Activated naive CD4-positive, alpha-beta T cell treated with anti-CD3 and anti-CD28 coated beads, Interleukin-2, amount 50 U/mL, for 16 hours (primary cell): ENCODE measurements at places on chromosomes 5 and 9.

GRCh38 chr5:4189317-4189716, 593.7 kb downstream of the IRX1 start:
- DNase-seq, result no peak

- DNase-seq, result no peak
These were observed 34.6 kb downstream of the FXN start for GRCh38 chr9:69070201-69070600.

DNA sequence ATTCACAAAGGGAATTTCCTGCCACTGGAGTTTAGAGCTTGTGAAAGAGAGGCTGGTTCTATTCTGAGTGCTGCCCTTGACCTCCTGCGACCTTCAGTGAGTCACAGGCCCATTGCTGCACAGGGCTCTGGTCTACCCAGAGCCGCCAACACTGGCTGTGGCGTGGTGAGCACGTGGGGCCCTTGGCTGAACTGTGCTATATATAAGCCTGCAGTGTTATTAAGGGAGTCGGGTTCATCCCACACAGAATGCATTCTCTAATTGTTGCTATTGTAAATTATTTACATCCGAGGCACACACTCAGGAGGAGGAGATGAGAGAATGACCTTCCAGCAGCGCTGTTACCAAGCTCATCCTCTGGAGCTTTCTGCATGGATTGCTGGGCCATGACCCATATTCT, 47.1 kb downstream of the BRINP1 start:
- no peak for DNase-seq

DNA sequence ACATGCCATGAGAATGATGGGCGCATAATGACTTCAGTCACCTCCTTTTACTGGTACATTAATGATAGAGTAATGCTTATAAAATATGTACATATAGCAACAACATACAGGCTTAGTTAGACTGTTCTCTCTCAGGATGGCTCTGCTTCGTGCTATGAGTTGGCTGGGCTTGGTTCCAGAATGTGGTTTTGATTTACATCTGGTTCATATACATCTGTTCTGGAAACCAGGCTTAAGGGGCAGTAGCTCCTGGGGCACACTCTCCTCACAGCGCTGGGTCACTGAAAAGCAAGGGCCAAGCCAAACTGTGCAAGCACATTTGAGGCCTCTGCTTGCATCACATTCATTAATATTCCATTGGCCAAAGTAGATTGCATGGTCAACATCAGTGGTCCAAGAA, 44.9 kb downstream of the PCSK1 start:
- DNase-seq, result no peak

- no peak for DNase-seq
These were observed 127.5 kb downstream of the PPP2R2B start for GRCh38 chr5:146751054-146751453.

GRCh38 chr5:116652196-116652729, 77.6 kb upstream of the SEMA6A start:
- no peak for DNase-seq

DNA sequence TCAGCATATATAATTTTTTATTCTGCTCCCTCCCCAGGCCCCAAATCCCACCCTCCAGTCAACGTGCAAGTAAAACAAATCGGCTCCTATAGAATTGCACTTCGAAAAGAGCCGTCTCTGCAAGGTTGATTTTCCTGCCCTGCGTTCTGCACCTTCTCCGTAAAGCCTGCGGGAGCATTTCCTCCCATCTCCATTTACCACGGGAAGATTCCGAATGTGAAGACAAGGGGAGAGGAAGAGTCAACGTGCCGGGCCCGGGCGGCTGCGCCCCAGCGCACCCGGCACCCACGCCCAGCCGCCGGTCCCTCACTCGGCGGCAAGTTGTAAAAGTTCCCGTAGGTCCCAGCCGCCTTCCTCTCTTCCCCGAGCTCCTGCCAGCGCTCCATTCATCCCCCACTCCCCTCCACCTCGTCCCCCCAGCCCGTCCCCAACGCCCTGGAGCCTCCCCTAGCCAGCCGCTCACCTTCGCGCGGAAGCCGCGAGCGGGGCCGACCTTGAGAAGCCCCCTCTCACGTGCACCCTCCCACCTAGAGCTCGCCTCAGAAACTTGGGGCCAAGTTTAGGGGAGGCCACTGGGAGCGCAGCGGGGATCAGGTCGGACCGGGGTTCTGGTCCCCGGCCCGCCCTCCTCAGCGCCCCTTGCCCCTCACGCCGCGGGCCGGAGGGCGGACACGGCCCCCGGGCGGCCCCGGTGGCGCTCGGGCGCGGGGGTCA, 431 bp downstream of the BNC2 start:
- no peak for DNase-seq

DNA sequence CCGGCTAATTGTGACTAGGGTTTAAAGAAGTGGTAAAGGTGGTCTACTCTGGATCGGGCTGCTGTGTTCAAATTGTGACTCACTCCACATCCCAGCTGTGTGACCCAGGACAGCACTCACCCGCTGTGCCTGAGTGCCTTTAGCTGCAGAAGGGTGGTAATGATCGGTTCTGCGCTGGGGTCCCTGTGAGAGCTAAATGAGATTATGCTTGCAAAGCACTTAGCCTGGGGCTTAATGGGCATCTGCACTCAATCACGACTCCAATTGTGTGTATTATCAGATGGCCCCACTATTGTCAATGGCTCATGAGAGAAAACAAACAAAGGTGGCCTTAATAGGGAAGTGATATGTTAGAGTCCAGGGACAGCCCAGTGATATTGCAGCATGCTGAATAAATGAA, 25.1 kb upstream of the TBC1D2 start:
- DNase-seq, result no peak

GRCh38 chr5:95907740-95908706, 53.6 kb downstream of the ELL2 start:
- DNase-seq, result no peak

GRCh38 chr9:107635803-107636174, 146.2 kb upstream of the KLF4 start:
- DNase-seq, result no peak

GRCh38 chr5:58501778-58502417, 10.7 kb downstream of the GAPT start:
- no peak for DNase-seq

GRCh38 chr9:129483415-129484351, 137.2 kb downstream of the C9orf50 start:
- no peak for DNase-seq

DNA sequence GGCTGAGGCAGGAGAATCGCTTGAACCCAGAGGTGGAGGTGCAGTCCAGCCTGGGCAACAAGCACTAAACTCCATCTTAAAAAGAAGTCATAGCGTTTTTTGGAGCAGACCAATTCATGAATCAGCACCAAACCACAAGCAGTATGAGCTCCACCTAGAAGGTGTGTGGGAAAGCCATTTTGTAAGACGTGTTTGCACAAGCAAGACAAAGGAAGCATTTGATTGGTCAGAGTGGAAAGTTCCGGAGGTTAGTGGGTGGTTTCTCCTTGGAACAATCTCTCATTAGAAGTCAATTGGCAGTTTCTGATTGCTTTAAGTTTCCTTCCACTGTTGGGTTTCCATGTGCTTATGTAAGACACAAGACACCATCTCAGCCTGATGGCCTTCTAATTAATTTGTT, 5.0 kb downstream of the SRD5A1 start:
- DNase-seq, result no peak

DNA sequence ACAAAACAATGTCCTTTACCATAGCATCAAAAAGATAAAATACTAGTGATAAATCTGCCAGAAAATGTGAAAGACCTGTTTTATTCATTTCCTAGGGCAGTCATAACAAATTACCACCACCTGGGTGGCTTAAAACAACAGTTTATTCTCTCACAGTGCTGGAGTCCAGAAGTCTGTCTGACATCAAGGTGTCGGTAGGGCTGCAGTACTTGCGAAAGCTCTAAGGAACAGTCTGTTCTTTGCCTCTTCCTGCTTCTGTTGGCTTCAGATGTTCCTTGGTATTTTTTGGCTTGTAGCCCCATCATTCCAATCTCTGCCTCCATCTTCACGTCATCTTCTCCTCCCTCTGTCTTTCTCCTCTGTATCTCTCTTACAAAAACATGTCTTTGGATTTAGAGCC, 51.0 kb downstream of the PTPDC1 start:
- DNase-seq, result no peak

- DNase-seq, result no peak
These were observed 224.7 kb downstream of the NFIB start for GRCh38 chr9:14089051-14089803.

GRCh38 chr5:179759581-179760551, 27.2 kb downstream of the MAML1 start:
- peak; percentile 23 for DNase-seq

- no peak for DNase-seq
These were observed 53.7 kb downstream of the TARS1 start for GRCh38 chr5:33494466-33494865.

GRCh38 chr9:126611592-126612325, 2.0 kb upstream of the LMX1B start:
- DNase-seq, result peak; percentile 78

GRCh38 chr9:124264823-124265233, 7.1 kb downstream of the NEK6 start:
- DNase-seq, result no peak

DNA sequence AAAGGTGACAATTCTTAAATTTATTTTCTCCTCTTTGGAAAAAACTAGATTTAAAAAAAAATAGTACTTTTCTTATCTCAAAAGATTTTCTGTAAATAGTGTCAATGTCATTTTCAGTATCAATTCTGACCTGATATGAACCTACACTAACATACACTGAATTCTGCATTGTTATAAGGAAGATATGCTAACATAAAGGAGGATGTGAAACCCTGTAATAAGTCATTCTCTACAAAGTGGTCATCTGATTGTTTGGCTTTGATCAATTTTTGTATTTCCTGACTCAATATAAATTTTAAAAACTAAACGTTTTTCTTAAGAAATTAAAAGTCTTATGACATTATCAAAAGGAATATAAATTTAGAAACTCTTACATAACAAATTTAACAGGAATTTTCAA, 233.6 kb upstream of the EDIL3 start:
- DNase-seq, result no peak

DNA sequence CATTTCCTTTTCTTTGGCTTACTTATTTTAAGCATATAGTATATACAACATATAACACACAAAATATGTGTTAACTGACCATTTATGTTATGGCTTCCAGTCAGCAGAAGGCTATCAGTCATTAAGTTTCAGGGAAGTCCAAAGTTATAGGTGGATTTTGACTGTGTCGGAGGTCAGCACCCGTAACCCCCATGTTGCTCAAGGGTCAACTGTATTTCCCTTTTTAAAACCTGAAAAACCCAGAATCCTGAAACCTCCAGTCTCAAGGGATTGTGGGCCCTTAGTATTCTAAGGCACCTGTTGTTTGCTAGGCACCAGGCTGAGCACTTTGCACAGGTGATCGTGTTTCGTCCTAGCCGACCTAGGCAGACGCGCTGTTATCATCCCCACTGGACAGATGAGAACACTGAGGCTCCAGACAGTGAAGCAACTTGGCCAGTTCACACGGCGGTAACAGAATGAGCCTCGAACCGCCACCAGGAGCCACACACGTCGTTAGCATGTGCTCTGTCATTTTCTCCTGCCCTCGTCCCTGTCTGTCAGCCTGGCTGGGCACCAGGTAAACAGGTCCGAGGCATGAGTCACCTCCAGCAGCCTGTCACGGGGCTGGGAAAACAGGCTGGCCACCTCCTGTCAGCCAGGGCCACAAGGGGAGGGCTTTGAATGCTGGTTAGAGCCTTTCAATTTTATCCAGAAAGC, 39.9 kb downstream of the DUSP1 start:
- no peak for DNase-seq

- DNase-seq, result no peak
These were observed 14.5 kb upstream of the AUH start for GRCh38 chr9:91376239-91376638.

DNA sequence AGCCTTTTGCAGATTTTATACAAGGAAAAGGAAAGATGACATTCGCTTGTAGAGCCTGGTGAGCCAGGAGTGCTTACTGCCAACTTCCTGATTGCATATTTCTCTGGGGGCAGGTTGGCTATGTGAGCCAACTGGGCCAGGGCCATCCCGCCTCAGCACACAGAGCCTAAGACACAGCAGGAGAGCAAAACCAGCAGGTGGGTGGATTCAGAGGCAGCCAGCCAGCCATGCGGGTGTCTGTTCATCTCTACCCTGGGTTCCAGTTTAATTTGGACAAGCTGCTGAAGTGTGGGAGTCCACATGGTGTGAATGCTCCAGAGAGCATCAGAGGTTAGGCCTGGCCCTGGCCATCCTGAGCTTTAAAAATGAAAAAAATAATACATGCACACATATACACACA, 291.4 kb downstream of the ARHGEF28 start:
- no peak for DNase-seq

DNA sequence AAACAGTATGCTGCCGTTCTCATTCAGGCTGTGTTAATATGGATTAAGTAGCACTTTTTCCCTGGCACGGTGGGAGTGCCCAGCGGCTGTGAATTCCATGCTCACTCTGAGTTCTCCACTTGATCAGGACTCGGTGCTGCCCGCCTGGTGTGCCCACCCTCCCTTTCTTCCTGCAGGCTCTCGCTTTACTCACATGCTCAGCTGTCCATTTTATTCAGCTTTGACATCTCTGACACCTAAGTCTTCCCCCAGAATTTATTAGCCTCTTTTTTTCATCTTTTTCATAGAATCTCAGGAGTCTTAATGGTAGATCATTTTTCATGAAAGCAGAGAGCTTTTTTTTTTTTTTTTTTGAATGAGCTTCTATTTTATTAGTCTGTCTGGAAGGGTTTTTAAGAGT, 626.5 kb downstream of the IRX1 start:
- no peak for DNase-seq

DNA sequence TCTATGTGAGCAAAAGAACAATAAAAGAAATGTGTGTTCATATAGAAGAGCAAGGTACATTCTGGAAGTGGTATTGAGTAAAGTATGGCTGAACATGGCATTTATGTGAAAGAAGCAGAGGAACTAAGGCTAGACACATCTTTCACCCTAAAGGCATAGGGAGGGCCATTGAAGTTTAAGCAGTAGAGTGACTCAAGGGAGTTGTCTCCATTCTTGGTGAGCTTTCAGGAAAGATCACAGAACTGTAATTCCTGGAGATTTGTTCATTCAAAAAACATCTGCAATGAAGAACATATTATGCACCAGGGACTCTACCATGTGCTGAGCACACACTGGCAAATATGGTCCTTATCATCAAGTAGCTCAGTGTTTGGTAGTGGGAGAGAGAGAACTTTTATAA, 24.8 kb upstream of the HTR1A start:
- no peak for DNase-seq

DNA sequence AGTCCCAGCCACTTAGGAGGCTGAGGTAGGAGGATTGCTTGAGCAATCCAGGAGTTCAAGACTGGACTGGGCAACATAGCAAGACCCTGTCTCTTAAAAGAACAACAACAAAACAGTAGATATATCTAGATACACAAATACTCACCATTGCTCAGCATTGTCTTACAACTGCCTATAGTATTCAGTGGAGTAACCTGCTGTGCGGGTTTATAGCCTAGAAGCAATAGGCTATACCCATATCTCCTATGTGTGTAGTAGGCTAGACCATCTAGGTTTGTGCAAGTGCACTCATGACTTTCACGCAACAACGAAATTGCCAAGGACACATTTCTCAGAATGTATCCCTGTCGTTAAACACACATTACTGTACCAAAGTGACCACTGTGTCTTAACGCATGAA, 44.7 kb downstream of the SLIT3 start:
- no peak for DNase-seq
